Cerebellum (tissue), 4 donors: ENCODE measurements at places on chromosomes 13 and 19.

- no peak for DNase-seq
Measured at GRCh38 chr13:83839146-83839545, 43.1 kb downstream of the SLITRK1 start.

- DNase-seq = peak; percentile 71
Measured at GRCh38 chr13:32427852-32428580, at the start of gene N4BP2L1. TSS of gene N4BP2L1 (minus strand) at chr13:32428130. CDS start at chr13:32428082, 48 bp downstream.

GRCh38 chr13:27857282-27857681 lies 62.5 kb upstream of the PDX1 start:
- DNase-seq = no peak

DNA sequence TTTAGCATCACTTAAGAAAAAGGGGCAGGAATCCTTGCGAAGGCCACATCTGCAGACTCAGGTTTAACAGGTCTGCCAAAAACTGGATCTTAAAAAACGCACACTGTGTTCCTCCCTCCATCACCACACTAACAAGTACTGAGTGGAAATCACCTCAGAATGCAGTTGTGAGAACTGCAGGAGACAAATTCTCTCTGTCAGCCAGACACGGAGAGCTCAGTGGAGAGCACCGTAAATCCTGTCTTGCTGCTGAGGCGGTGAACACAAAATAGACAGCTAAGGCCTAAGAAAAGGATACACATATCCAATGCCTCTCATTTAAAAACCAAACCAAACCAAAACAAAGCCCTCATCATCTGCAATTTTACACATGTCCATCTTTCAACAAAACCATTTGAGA lies 1287.6 kb downstream of the EFNB2 start:
- no peak for DNase-seq

DNA sequence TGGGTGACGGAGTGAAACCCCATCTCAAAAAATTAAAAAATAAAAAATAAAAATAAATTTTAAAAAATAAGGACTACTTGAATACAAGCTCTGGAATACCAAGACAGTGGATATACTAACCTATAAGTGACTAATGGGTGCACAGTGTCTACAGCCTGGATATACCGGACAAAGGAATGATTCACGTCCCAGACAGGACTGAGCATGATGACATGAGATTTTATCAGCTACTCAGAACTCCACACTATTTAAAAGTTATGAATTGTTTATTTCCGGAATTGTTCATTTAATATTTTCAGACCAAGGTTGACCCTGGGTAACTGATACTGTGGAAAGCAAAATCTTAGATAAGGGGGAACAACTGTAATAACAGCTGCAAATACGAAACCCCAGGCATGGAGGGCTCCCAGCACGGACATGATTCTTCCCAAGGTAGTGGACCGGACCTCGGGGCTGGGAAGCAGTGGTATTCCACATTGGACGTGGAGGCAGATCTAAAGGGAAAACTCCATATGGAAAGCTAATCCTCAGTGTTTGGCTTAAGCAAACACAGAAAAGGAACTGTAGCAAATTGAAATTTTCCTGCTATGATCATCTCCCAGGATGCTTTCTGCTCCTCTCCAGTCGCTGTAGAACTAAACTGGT lies 102.6 kb upstream of the TSHZ3 start:
- no peak for DNase-seq

GRCh38 chr19:1566392-1567115 lies 1.6 kb downstream of the MEX3D start:
- peak; percentile 70 for DNase-seq

- peak; percentile 15 for DNase-seq
Measured at GRCh38 chr19:37990362-37990761, 83.4 kb downstream of the SIPA1L3 start.

- no peak for DNase-seq
Measured at GRCh38 chr13:65461590-65461989, 1768.5 kb downstream of the PCDH9 start.

DNA sequence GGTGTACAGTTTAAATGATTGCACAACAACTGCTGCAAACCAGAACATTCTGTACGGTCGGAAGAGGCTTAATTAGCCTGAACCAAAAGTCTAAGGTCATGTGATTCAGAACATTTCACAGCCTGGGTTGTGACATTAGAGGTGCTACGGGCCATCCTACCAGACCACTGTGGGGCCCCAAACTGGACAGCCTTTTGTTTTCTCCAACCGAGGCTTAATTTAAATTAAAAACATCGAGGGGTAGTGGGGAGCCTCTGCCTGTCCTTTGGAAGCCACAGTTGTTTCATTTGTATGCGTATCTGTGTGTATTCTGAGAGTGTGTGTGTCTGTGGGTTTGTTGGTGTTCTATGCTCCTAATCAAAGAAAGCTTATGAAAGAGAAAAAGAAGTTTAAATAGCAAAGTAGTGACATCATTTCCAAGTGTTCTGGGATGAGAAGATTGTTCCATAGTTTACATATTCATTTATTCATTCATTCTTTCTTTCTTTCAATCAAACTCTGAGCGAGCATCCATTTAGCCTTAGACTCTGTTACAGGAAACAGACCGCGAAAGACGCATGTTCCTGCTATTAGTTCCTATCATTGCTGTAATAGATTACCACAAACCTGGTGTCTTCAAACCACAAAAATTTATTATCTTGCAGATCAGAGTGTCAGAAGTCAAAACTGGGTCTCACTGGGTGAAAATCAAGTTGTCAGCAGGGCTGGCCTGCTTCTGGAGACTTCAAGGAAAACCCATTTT lies 444.8 kb downstream of the FOXO1 start:
- DNase-seq = no peak

DNA sequence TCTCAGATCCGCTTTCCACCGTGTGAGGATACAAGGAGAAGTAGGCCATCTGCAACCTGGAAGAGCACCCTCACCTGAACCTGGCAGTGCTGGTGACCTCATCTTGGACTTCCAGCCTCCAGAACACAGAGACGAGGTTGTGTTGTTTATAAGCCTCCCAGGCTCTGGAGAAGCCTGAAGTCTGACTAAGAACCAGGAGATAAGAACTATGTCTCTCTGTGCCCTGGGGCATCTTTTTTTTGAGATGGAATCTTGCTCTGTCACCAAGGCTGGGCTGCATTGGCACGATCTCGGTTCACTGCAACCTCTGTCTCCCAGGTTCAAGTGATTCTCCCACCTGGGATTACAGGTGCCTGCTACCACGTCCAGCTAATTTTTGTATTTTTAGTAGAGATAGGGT lies 14.5 kb downstream of the FCGBP start:
- DNase-seq = no peak

GRCh38 chr19:33368074-33368864 lies 5.2 kb upstream of the CEBPG start:
- DNase-seq = no peak
